AG04450 (cell line): ENCODE measurements at places on chromosomes 2 and 18.

DNA sequence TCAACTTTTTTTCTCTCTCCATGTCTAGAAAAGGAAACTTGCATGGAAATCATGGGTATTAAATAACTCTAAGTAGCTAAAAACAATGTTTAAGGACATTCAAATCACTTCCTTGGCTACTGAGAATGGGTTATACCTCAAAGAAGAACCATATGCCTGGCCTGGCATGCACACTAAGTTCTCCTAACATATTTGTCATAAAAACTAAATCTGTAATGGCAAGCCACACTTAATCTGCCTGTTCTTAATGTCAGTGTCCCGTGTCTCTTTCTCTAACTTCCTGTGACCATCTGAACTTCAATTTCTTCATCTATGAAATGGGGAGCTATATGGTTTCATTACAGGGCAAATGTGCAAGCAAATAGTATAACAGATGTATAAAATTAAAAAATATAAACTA lies 11.1 kb downstream of the PDE1A start:
- DNase-seq: no peak

- DNase-seq: no peak
Measured at GRCh38 chr18:48781163-48781987, 169.4 kb downstream of the SMAD7 start.

- DNase-seq: no peak
Measured at GRCh38 chr2:9995059-9995458, 43.6 kb downstream of the GRHL1 start.

- no peak for DNase-seq
Measured at GRCh38 chr18:814300-815084, 2.5 kb upstream of the YES1 start.

DNA sequence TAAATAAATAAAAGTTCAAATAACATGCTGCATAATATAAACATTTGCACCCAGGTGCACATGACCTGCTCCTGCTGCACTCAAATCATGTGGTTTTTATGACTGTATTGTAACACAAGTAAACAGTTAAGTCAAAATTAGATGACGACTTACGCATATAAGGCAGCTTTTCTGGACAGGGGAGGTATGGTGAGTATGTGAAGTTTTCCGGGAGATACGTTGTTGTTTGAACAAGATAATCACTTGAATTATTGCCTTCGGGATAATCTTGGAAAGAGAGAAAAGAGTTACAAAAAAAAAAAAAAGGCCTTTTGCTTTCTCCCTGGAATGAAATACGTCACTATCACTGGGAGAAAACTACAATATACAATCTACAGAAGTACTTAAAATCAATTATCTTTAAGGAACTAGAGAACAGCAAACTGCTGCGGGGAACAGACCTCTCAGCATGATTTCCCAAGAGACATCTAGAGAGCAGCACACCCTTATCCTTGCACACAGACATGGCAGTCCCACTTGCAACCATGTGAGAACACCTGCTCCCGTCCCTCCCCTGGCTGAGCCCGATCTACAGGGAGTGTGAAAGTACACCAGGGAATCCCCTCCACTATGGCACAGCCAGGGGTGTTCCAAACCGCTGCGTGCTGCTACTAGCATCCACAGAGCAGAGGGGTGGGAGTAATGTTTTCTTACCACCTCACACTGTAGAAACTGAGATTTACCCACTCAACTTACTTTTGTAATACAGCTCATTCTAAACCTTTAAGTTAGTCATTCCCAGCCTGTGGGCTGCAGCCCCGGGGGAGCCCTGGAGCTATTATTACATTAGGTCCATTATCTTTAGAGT lies 26.3 kb downstream of the B4GALT6 start:
- DNase-seq: no peak

GRCh38 chr2:54271189-54271588 lies 15.2 kb upstream of the TSPYL6 start:
- no peak for DNase-seq

DNA sequence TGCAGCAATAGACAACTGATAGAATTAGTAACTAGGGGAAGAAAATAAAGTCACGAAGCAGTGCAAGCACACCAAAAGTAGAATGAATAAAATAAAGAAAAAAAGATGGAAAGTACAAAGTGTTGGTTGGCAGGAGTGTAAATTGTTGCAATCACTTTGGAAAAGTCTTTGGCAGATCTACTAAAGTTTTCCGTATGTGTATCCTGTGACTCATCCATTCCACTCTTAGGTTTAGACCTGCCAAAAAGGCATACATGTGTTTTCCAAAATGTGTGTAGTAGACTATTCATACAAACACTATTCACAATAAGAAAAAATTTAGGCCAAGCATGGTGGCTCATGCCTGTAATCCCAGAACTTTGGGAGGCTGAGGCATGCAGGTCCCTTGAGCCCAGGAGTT lies 282.1 kb upstream of the FSIP2 start:
- DNase-seq: no peak
